Right renal cortex interstitium (tissue), 3 donors: ENCODE measurements at places on chromosomes 3 and 15. TPM values are rescaled to one million over a fixed set of nuclear protein-coding genes. Genes with fewer than 3 reads are reported as not detected.

GRCh38 chr15:39539466-39539865 is 41.4 kb upstream of the THBS1 start:
- no peak for DNase-seq

- no peak for DNase-seq
These were observed 14.3 kb downstream of the ANP32A start for GRCh38 chr15:68806220-68807060.

The TJP1 gene
- 164 TPM for polyA plus RNA-seq

The C15orf62 gene
- 1.9 TPM for polyA plus RNA-seq

The EPHA3 gene
- 5.3 TPM for polyA plus RNA-seq

GRCh38 chr15:55791551-55792400 is 48.8 kb upstream of the PRTG start:
- DNase-seq: no peak

The CD80 gene
- polyA plus RNA-seq: 0.23 TPM

The CELSR3 gene
- polyA plus RNA-seq: 0.74 TPM
